A549 treated with Mapracorat at 1 μM for 4 hours (cell line): ENCODE measurements at places on chromosomes 7 and 10. TPM values are rescaled to one million over a fixed set of nuclear protein-coding genes. Genes with fewer than 3 reads are reported as not detected.

The FXYD4 gene
- total RNA-seq, result not detected in 5 replicates

The DNAJB9 gene
- 8.2 to 10.8 TPM (median 8.7 TPM) in 5 replicates for total RNA-seq

The SLC39A12 gene
- not detected in 5 replicates for total RNA-seq

The NXPH1 gene
- not detected in 5 replicates for total RNA-seq

The PDE1C gene
- total RNA-seq, result 2.9 to 4.2 TPM (median 3.6 TPM) in 5 replicates

The FOXI2 gene
- not detected in 5 replicates for total RNA-seq

The NEUROD6 gene
- total RNA-seq, result not detected in 5 replicates

The CLDN4 gene
- 3.1 to 6.1 TPM (median 3.9 TPM) in 5 replicates for total RNA-seq

The STRIP2 gene
- 5.6 to 7.4 TPM (median 6.5 TPM) in 5 replicates for total RNA-seq

The TUBB8 gene
- 0.07 to 0.16 TPM (median 0.09 TPM) in 4 of 5 replicates, not detected in the other for total RNA-seq

The COL26A1 gene
- total RNA-seq, result 0.32 to 0.78 TPM (median 0.51 TPM) in 5 replicates

The DNAH11 gene
- total RNA-seq, result 0.04 to 0.43 TPM (median 0.20 TPM) in 5 replicates

The MACROH2A2 gene
- 23.0 to 28.5 TPM (median 27.8 TPM) in 5 replicates for total RNA-seq

The PPP1R9A gene
- total RNA-seq, result 2.6 to 4.9 TPM (median 3.9 TPM) in 5 replicates

The C7orf25 gene
- total RNA-seq, result 1.1 to 2.8 TPM (median 2.0 TPM) in 5 replicates

The GJC3 gene
- total RNA-seq, result 0.12 to 0.21 TPM (median 0.12 TPM) in 3 of 5 replicates, not detected in the others

The TMEM213 gene
- not detected in 5 replicates for total RNA-seq

The WAC gene
- 56.7 to 73.6 TPM (median 70.3 TPM) in 5 replicates for total RNA-seq

The CTAGE4 gene
- total RNA-seq, result 0.05 TPM in 1 of 5 replicates, not detected in the others

The UPK3B gene
- total RNA-seq, result 10.7 to 19.4 TPM (median 17.7 TPM) in 5 replicates

The ADCYAP1R1 gene
- total RNA-seq, result 0.02 to 0.08 TPM (median 0.04 TPM) in 4 of 5 replicates, not detected in the other

The HABP2 gene
- 0.04 to 0.13 TPM (median 0.09 TPM) in 4 of 5 replicates, not detected in the other for total RNA-seq

The KLLN gene
- 0.41 to 0.66 TPM (median 0.49 TPM) in 5 replicates for total RNA-seq

The PVRIG gene
- total RNA-seq, result not detected in 5 replicates

The ERCC6 gene
- total RNA-seq, result 6.7 to 7.5 TPM (median 7.2 TPM) in 5 replicates

The CLCN1 gene
- total RNA-seq, result 0.05 to 0.37 TPM in 2 of 5 replicates, not detected in the others

The PON1 gene
- total RNA-seq, result 0.75 to 1.6 TPM (median 1.0 TPM) in 5 replicates

The HPS6 gene
- total RNA-seq, result 27.3 to 38.1 TPM (median 35.3 TPM) in 5 replicates

The ZNF32 gene
- 12.9 to 18.6 TPM (median 15.6 TPM) in 5 replicates for total RNA-seq

The INA gene
- total RNA-seq, result 18.3 to 27.6 TPM (median 21.0 TPM) in 5 replicates

The TMEM196 gene
- not detected in 5 replicates for total RNA-seq

The HMX3 gene
- total RNA-seq, result not detected in 5 replicates

The BTBD16 gene
- 0.28 to 0.88 TPM (median 0.57 TPM) in 5 replicates for total RNA-seq

The STEAP1 gene
- total RNA-seq, result 13.5 to 18.0 TPM (median 14.4 TPM) in 5 replicates

The OR2A42 gene
- total RNA-seq, result not detected in 5 replicates

The PLXNA4 gene
- total RNA-seq, result 0.66 to 1.3 TPM (median 0.94 TPM) in 5 replicates

The LSM5 gene
- total RNA-seq, result 85.5 to 106 TPM (median 98.2 TPM) in 5 replicates

The C7orf57 gene
- 0.24 to 0.45 TPM (median 0.31 TPM) in 5 replicates for total RNA-seq

The NT5C2 gene
- 67.7 to 76.0 TPM (median 72.3 TPM) in 5 replicates for total RNA-seq

The TAC1 gene
- 0.33 TPM in 1 of 5 replicates, not detected in the others for total RNA-seq

The OPALIN gene
- not detected in 5 replicates for total RNA-seq

The ADCY1 gene
- total RNA-seq, result 1.9 to 2.9 TPM (median 2.1 TPM) in 5 replicates

The RNF32 gene
- 1.1 to 2.1 TPM (median 1.9 TPM) in 5 replicates for total RNA-seq

The BLVRA gene
- 68.7 to 84.8 TPM (median 74.6 TPM) in 5 replicates for total RNA-seq
